ENCODE measurements at places on chromosomes 16 and 17.

DNA sequence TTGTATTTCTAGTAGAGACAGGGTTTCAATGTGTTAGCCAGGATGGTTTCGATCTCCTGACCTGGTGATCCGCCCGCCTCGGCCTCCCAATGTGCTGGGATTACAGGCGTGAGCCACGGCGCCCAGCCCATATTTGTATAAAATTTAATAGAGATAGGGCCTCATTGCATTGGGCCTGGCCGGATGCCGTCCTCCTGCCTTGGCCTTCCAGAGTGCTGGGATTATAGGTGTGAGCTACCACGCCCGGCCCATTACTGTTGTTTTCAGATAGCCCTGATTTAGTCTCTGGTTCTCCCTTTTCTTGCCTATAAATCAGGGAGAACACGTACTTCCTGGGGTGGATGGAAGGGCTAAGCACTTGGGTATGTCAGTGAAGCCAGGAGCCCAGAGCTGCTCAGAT lies 3.5 kb downstream of the DEF8 start:
- DNase-seq, result no peak

- peak; percentile 87 for DNase-seq
Measured at GRCh38 chr17:2041561-2042389, at the start of gene OVCA2. OVCA2 (plus strand) TSS chr17:2042022; CDS start chr17:2042048, 26 bp downstream.

DNA sequence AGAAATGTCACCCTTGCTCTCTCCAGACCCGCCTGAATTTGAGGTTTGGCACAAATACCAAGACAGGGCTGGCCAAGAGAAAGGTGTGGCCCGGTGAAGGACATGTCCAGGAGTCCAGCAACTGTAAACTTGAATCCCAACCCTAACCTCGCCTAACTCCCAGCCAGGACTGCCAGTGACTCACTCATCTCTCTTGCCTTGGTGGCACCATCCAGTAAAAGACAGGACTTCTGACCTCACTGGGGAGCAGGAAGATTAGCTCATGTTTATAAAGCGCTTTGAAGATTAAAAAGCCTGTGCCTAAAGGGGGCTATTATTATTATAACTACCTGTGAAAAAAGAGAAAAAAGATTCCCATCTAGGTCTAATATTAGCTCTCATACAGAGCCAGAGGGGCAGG lies 335.3 kb downstream of the SOX9 start:
- DNase-seq, result no peak

- DNase-seq, result no peak
Measured at GRCh38 chr17:29771546-29771945, 148.8 kb upstream of the CORO6 start.

GRCh38 chr17:19755392-19755791 lies 7.3 kb upstream of the ALDH3A1 start:
- DNase-seq, result no peak

DNA sequence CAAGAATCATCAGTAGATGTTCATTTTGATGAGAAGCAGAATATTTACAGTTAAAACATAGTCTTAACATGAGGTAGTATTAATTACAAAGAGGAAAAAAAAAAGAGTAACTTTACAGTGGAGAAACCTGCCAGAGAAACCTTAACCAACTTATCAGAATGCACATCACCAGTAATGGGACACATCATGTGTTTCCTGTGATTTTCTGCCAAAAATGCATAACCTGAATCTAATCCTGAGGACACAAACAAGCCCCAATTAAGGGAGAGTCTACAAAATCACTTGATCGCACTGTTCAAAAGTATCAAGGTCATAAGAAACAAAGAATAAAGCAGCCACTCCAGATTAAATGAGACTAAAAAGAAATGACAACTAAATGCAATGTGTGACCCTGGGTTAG lies 18.2 kb upstream of the QRICH2 start:
- no peak for DNase-seq

Data from NCI-H187 (cell line).